ENCODE measurements at places on chromosomes 16 and 17.
A peak's percentile ranks its signal among the peaks of the same experiment; 100 is the strongest.

GRCh38 chr16:8931859-8932258, 31.8 kb downstream of the USP7 start:
- DNase-seq: no peak

- peak; percentile 39 for DNase-seq
Measured at GRCh38 chr17:66200685-66201092, 8.8 kb upstream of the CEP112 start.

GRCh38 chr16:20904507-20905081, 4.0 kb downstream of the LYRM1 start:
- DNase-seq: no peak

DNA sequence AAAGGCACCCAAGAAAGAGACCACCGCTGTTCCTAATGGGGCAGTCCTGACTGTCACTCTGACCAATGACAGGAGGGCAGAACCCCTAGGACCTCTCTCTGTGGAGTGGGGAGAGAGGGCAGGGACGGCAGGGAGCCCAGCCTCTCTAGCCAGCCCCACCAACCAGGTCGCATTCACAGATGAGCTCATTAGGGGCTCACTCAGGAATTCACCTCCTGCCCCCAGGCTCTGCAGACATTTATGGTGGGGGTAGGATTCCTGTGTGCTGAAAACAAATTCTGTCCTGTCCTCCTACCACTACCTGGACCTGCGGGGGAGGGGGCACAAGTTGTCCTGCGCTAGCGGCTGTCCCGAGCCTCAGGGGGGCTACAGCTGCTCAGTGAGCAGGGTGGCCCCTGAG, 27.7 kb upstream of the GPRC5C start:
- DNase-seq: no peak

DNA sequence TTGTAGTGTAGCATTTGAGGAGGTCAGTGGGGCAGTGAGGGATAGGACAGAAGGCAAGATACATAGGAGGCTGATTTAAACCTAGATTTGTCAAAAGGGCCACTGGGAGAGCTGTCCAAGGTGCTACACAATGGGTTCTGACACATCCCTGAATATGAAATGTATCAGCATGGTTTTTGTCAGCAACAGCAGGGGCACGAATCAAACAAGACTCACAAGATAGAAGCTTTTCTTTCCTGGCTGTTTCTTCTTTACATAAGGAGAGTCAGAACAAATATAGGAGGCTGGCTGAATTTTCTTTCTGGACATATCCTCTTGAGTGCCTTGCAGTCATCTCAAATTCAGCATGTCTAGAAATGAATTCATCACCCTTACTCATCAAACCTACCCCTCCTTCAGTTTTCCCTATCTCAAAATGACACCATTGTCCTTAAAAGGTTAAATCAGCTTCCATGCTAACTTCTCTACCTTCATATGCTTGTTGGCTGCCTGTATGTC, 130.5 kb downstream of the NPIPB5 start:
- no peak for DNase-seq

DNA sequence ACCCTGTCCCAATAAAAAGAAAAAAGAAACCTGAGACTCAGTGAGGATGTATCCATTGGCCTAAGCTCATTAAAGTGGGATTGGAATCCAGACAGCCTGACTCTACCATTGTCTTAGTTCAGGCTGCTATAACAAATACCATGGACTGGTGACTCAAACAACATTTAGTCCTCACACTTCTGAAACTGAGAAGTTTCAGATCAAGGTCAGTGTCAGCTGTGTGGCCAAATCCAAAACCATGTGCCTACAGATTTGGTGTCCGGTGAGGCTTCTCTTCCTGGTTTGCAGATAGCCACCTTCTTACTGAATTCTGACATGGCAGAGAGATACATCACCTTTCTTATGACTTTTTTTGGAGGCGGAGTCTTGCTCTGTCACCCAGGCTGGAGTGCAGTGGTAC, 53.3 kb upstream of the KDM8 start:
- DNase-seq: no peak

DNA sequence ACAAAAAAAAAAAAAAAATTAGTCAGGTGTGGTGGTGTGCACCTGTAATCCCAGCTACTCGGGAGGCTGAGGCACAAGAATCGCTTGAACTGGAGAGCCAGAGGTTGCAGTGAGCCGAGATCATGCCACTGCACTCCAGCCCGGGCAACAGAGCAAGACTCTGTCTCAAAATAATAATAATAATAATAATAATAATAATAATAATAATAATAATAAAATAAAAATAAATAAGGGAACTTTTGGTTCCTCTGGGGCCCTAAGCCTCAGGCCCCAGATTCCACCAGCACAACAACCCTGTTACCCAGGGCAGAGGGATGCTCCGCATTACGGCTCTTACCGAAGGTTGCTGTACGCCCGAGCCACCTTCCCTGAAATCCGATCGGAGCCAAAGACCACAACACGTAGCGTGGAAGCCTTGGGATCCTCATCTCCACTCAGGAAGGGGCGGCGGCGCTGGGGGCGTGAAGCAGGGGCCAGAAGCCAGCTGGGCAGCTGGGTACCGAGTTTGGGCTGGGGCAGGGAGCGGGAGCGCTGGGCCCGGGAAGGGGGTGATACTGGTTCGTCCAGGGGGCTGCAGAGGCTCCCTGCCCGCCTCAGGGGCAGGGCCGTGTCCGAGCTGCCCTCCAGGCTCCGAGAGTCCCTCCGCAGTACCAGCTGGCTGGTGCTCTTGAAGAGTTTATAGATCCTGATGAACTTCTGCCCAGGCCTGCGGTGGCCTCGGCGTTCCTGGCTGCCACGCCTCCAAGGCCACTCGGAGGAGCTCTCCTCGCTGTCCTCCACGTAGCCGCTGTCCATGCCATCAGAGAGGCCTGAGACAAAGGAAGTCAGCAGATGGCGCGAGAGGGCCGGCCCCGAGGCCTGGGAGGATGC, 20.6 kb upstream of the PIK3R6 start:
- DNase-seq: no peak

GRCh38 chr17:57584050-57584551, 161.0 kb downstream of the CCDC182 start:
- no peak for DNase-seq

DNA sequence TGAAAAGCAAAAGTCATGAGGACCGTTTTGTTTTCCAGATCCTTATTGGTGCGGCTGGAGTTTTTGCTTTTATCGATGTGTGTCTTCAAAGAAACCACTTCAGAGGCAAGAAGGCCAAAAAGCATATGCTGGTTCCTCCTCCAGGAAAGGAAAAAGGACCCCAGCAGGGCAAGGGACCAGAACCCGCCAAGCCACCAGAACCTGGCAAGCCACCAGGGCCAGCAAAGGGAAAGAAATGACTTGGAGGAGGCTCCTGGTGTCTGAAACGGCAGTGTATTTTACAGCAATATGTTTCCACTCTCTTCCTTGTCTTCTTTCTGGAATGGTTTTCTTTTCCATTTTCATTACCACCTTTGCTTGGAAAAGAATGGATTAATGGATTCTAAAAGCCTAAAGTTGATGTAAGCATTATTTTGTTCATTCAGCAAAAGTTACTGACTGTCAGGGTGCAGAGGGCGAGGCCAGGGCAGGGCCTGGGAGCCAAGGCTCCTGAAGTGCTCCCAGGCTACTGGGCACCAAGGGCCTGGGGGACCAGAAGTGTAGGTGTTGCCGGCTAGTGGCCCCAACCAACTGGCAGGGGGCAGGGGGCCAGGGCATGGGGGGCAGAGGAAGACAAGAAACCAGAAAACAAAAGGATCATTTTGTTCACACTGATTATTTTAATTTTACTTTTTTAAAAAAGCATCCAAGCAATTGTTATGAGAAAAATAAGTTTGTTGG, 8.8 kb downstream of the CMTM2 start:
- no peak for DNase-seq

DNA sequence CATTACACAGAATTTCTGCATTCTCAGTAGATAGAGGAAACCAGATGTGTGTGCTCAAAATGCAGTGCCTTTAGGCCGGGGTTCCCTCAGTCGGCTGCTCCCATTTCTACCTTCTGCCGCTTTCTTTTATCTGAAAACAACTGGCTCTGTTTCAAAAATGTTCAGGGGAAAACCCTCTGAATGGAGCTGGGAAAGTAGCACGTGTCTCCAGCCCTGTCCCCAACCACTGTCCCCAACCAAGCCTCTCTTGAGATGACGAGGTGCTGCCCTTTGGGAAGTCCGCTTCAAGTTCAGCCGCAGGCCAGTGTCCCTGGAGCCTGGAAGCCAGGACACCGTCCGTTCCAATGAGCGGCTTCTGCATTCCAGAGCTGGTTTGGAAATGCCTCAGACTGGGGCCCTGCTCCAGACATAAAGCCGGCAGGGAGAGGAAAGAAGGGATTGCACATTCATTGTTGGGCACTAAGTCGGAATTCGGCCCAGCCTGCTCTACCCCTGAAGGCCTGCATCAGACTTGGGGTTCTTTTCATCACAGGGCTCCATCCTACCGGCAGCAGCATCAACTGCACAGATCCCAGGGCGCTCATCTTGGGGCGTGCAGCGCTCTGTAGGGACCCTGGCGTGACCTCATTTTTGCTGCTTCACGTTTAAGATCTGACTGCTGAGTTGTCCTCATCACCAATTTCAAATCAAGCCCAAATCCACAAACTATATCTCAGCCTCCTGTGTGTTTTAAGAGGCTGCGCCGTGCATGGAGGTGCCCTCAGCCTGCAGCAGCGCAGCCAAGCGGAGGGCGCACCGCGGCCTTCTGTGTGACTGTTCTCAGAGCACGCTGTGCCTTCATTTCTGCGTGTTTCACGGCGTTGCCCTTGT, 111.3 kb downstream of the BANP start:
- peak; percentile 71 for DNase-seq

DNA sequence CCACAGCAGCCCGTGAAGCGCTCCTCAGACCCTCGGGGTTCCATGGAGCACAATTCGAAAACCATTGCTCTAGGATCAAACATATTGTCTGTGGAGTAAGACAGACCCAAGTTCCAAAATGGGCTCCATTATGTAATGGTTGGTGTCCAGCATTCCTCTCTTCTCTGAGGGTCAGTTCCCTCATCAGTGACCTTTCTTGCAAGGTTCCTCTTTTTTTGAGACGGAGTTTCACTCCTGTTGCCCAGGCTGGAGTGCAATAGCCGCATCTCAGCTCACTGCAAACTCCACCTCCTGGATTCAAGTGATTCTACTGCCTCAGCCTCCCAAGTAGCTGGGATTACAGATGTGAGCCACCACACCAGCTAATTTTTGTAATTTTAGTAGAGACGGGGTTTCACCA, 28.4 kb downstream of the PLXDC1 start:
- DNase-seq: no peak

DNA sequence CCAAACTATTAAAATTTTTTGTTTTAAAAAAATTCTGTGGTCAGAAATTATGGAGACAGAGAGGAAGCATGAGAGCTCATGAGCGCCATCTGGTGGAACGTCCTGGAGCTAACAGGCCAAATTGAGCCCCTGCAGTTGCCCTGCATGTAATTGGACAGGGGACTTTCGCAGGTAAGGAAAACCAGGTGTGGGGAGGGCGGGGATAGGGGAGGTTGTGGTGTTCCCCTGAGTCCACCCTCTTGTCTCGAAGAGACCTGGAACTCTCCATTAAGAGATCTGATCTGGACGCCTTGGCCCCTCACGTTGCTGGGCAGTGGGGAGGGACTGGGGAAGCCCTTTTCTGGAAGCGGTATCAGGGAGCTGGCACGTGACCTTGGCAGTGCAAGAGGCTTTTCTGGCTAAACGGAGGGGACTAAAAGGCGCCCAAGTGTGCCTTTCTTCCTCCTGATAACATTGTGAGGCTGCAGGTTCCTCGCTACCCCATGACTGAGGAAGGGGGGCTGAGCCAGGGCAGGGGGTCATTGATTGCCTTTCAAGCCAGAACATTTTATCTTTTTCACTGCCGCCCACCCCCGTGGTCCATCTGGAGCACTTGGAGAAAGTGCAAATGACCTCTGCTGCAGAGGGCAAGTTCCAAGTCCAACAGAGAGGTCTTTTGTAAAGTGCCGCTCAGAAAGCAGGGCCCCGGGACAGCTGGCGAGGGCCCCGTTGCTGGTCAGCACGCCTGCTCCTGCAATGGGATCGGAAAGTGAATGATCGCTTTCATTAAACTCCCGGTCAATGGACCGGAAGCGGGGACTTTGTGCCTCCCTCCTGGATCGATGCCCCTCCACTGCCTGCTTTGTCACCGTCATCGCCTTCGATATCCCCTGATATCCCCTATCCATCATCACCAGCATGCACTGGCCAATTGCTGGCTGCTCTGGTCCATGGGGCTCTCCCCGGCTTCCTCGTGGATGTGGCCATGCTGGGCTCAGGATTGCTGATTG, 18.4 kb downstream of the PDILT start:
- DNase-seq: no peak

- DNase-seq: no peak
Measured at GRCh38 chr17:76683921-76684745, 26.6 kb downstream of the MXRA7 start.

DNA sequence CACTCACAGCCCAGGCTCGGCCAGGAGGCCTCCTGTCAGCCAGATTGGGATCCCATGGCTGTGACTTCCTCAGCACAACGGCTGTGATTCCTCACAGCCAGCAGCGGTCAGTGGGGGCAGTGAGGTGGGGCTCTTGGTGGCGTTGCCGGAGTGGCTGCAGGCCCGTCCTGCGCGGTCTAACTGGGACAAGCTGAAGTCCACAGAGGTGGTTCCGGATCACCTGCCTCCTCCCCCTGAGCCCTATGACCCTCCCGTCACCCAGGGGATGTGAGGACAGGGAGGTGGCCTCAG, 34.4 kb upstream of the MLKL start:
- no peak for DNase-seq

DNA sequence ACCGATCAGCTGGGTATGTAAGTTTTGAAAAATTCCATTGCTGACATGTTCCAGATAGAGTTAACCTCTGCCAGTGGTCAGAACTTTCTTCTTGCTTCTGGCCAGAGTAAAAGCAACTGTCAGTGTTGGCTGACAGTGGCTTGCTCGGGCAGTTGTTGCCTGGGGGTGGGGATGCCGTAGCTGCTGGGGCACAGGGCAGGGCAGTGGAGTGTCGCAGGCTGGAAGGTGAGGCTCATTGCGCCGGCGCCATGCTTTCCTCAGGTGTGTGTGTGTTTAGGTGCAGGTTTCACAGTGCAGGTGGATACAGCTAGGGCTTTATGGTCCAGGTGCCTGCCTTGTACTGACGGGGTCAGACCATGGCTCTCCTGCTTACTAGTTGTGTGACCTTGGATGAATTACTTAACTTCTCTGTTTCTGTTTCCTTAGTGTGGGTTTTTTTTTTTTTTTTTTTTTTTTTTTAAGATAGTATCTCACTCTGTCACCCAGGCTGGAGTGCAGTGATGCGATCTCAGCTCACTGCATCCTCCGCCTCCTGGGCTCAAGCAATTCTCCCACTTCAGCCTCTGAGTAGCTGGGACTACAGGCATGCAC, 156.4 kb downstream of the SNX29 start:
- DNase-seq: no peak

Measured in GM04503 (cell line).